ENCODE measurements at places on chromosomes 11 and 22.

DNA sequence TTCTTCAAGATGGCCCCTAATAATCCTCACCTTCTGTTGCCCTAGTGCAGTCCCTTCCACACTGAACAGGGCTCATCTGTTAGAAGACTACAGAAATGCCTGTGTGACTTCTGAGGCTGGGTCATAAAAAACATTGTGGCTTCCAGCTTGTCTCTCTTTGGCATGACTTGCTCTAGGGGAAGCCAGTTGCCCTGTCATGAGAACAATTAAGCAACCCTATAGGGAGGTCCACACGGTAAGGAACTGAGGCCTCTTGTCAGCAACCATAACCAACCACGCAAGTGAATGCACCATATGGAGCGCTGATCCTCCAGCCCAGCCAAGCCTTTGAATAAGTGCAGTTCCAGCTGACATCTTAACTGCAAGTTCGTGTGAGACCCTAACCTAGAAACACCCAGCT, 2.6 kb downstream of the LIPT2 start:
- no peak for DNase-seq

DNA sequence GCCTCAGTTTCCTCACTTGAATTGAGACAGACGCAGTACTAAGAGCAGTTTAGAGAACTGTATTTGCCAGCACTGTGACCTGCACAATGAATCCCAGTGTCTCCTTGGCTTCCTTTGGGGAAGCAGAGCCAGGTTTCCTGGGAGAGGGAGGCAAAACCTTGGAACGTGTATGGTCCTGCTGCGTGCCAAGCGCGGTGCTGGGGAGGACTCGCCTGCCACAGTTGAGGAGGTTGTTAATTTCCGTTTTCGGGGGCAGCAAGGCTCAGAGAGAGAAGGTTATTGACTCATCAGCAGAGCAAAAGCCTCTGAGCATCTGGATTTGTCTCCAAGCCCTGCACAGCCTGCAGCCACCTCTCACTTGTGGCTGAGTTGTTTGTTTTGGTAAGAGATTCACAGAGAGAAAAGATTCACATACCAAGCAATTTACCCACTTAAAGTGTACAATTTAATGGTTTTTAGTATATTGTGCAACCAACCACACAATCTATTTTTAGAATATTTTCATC, 10.8 kb downstream of the SYT12 start:
- peak; percentile 64 for DNase-seq

GRCh38 chr11:81744336-81745116, 989.1 kb downstream of the FAM181B start:
- DNase-seq: no peak

DNA sequence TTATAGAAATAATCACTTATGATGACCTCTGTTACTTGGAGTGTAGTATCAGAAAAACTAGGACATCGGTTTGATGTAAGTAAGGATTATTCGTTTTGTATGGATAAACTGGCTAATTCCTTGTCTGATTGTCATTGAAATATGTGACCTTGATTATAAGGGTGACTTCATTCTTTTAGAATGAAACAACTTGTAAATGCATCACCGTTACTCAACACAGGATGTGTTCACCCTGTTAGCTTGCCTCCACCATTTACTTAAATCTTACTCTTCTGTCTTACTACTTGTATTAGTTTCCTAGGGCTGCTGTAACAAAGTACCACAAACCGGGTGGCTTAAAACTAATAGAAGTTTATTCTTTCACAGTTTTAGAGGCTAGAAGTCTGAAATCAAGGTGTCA, 7.9 kb downstream of the SFI1 start:
- no peak for DNase-seq

DNA sequence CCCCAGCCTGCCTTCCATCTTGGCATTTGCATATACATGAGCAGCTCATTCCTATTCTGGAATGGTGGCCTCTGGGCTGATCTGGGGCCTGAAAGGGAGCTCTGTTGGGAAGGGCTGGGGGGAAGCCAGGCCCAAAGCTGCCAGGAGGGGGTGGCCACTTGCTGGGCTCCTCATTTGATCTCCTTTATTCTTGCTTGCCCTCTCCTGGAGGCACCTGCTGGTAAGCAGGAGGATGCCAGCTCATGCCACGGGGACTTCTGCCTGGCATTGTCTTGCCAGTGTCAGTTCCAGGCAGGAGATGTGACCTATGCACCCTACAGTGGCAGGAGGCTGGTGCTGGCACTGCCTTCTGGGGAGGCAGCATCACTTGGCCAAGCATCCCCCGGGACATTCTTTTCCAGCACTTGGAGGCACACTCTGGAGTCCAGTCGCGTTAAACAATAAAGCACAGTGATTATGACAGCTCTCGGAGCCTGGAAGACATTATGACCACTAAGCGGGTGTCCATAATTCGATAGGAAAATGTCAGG, 128.3 kb downstream of the NTM start:
- no peak for DNase-seq

- no peak for DNase-seq
These were observed 11.3 kb downstream of the DERL3 start for GRCh38 chr22:23827351-23827995.

DNA sequence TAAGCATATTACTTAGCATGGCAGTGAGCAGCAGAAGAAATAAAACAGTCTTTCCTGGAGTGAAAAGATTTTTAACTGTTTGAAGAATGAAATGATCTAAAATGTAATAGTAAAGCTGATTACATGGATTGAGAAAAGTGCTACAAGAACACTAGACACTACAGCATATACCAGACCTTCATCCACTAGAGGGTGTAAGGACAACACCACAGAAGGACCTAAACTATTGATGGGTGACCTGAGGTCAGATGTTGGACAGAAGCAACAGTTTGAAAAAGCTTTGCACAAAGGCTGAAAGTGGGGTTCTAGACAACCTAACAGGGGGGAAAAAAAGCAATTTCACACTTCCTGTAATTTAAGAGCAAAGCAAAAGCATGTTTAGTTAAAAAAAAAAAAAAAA, 97.7 kb downstream of the RBFOX2 start:
- peak; percentile 44 for DNase-seq

DNA sequence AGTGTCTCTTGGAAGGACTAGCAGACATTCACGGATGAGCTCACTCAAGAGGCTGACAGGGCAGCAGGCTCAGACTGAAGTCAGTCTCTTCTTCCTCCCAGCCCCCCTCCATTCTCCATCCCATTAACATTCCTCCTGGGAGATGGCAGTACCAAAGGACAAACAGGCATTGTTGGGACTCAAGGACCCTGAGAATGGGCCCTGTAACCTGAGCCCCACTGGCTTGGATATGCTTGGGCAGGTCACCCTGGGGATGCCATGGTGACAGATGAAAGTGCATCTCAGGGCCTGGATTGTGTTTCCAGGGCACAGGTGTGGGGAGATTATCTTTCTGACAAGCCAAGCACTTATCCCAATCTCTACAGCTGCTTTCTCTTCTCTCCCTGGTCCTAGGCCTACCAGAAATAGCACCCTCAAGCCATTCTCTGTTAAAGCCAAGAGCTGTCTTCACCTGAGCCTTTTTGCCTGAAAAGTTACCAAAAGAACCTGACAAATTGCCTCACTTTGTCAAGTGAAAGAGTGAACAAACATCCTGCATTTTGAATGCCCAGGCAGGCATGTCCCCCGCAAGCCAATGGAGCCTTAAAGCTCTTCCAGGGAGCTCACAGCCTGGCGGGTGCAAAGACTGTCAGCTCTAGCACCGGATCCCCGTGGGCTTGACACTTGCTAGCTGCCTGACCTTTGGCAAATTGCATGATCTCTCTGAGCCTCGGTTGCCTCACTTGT, 366.0 kb upstream of the NARS2 start:
- peak; percentile 86 for DNase-seq

- DNase-seq: no peak
These were observed 149.1 kb upstream of the E2F8 start for GRCh38 chr11:19389787-19390303.

DNA sequence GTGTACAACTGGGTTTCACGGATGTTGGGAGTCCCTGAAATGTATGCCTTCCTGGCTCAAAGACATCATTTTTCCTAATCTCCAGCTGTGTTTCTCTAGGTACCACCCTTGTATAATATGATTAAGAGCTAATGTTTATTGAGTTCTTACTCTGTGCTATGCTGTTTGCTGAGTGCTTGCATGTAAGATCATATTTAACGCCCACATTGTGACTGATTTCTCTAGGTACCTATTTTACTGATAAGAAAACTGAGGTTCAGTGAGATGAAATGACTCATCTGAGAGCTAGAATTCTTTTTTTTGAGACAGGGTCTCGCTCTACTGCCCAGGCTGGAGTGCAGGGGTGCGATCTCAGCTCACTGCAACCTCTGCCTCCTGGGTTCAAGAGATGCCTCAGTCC, 42.6 kb downstream of the FAM227A start:
- DNase-seq: no peak

DNA sequence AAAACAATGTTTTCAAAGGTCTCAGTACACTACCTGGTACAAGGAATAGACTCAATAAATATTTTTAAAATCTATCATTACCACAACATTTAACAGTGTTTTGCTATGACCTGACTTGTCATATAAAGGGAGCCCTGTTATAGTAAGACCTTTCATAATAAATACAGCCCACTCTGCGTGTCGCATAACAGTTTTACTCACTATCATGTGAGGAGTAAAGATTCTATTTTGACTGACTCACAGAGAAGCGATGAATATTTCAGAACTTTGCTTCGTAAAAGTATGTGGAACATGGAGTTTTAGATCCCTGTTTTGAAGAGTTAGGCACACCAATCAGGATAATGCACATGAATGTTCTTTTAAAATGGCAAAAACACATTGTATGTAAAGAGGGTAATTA, 531.2 kb downstream of the KCNA4 start:
- no peak for DNase-seq

- no peak for DNase-seq
These were observed 210.8 kb downstream of the CEP164 start for GRCh38 chr11:117538263-117539135.

DNA sequence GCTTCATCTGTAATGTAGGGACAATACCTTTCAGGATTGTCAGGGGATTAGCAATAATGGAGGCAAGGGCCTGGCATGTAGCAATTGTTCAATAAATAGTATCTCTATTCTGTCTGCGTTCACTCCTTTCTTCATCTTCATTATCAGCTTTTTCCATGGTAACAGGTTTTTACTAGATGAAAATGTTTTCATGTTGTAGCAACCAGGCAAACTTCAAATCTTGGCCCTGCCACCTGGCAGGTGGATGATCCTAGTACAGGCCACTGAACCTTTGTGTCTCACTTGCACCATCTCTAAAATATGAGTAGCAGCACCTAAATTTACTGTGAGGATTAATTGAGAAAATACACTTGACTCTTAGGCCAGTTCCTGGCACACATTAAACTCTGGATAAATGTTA, 83.4 kb downstream of the SWAP70 start:
- DNase-seq: no peak

GRCh38 chr11:33151399-33151798, 9.9 kb downstream of the CSTF3 start:
- DNase-seq: no peak

DNA sequence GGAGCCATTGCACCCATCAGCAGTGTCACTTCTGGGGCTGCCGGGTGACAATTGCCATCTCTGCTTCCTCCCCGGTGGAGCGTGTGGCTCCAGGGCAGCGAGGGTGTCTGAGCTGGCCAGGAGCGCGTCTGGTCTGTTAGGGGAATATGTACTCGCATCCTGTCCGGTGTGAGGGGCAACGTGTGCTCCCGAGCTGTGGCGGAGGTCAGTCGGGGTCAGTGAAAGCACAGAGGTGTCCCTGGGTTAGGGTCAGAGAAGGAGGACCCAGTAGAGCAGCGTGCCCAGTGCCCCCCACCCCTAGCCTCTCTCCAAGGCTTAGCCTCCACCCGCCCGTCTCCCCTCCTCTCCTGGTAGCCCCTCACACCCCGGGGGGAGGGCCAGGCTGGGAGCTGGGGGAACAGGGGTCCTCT, 1.5 kb downstream of the CLCF1 start:
- no peak for DNase-seq

GRCh38 chr22:25670070-25670461, 71.9 kb upstream of the MYO18B start:
- no peak for DNase-seq

GRCh38 chr11:111911563-111912401, at the start of gene CRYAB:
CRYAB (minus strand) TSS chr11:111911770; CDS start chr11:111911724, 46 bp downstream.
- DNase-seq: no peak

DNA sequence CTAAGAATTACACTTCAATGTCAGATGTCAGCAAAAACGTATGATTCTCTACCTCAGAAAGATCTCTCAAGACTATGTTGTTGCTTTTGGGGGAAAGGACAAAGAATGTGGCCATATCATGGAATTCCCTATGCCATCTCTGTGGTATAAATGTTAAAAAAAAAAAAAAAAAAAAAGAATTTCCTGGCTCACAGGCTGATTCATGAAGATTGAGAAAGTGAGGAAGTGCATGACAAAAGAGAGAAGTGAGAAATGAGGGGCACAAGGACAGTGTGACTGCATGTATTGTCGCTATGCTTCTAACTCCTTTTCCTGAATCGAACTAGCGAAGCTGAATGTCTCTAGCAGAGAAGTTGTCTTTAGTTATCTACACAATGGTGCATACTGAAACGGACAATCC, 80.6 kb upstream of the CARD18 start:
- DNase-seq: no peak

DNA sequence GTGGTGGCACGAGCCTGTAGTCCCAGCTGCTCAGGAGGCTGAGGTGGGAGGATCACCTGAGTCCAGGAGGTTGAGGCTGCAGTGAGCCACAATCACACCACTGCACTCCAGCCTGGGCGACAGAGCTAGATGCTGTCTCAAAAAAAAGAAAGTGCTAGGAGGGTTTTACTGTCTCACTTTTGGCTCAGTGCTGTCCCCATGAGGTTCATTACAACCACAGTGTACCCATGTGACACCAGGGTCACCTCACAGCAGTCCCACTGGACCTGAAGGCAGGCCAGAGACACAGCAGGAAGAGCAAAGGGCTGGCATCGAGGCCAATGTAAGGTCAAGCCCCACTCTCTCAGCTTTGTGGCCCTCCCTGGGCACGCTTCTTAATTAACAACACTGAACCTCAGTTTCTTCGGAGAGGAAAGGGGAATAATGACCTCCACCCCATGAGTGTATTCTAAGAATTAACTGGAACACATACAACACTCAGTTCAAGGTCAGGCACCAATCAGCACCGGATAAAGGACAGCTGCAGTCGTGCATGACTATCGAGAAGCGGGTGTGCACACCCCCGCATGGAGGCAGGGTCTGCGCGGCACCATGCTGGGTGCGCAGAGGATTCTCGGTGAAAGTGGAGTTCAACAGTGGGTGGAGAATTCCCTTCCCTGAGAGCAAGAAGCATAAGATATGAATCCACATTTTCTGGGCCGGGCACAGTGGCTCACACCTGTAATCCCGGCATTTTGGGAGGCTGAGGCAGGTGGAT, 30.9 kb upstream of the BAIAP2L2 start:
- no peak for DNase-seq

GRCh38 chr11:34840736-34841386, 75.3 kb downstream of the APIP start:
- DNase-seq: peak; percentile 44

- no peak for DNase-seq
These were observed 10.8 kb downstream of the RPS6KA4 start for GRCh38 chr11:64369440-64370421.

All from RPMI8226 (cell line).